ENCODE measurements at places on chromosomes 6 and 20. TPM values are rescaled to one million over a fixed set of nuclear protein-coding genes. Genes with fewer than 3 reads are reported as not detected.

DNA sequence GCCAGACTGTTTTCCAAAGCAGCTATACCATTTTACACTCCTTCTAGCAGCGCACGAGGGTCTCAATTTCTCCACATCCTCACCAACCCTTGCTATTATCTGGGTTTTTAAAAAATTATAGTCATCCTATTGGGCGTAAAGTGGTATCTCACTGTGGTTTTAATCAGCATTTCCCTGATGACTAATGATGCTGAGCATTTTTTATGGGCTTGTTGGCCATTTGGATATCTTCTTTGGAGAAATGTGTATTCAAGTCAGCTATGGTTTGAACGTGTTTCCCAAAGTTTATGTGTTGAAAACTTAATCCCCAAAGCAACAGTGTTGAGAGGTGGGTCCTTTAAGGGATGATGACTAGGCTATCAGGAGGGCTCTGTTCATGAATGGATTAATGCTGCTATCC, 6.7 kb downstream of the MCUR1 start:
- DNase-seq, result no peak

GRCh38 chr6:38566295-38567030, 73.3 kb downstream of the BTBD9 start:
- DNase-seq, result no peak

- DNase-seq, result no peak
These were observed 51.1 kb downstream of the TBC1D7 start for GRCh38 chr6:13277231-13277630.

DNA sequence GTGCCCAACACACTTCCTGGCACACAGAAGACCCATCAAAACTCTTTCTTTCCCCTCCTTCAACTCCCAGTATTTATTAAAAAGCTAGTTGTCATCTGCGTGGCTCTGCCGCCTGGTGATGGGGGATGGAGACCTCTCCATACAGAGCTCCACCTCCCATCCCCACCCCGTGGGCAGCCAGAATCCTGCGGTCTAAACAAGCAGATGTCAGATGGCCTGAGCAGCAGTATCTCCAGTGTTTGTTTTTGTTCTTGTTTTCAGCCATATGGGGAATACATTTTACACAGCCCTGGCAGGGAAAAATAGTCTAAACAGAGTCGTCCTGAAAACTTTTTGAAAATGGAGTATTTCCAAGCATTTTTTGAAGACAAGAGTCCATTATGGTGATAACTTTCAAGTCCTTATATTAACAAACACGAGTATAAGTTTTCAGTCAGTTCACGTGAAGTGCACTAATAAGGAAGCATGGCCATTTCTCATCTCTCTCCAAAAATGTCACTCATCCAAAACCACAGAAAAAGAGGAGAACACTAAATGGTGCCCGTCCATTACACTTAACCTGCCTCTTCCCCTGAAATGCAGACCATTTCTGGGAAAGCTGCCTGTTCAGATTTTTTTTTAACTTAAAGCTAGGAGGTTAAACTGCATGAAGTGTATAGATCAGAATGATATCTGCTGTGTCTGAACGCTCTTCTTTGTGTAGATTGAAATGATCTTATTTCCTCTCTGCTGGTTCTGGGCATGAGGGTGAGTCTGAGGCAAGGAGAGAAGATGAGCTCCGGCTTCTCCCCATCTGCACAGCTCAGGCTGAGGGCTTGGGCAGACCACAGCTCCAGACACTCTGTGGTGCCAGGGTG, 91.0 kb downstream of the TCP11 start:
- no peak for DNase-seq

- DNase-seq, result no peak
These were observed 103.4 kb upstream of the STMND1 start for GRCh38 chr6:16998461-16998860.

DNA sequence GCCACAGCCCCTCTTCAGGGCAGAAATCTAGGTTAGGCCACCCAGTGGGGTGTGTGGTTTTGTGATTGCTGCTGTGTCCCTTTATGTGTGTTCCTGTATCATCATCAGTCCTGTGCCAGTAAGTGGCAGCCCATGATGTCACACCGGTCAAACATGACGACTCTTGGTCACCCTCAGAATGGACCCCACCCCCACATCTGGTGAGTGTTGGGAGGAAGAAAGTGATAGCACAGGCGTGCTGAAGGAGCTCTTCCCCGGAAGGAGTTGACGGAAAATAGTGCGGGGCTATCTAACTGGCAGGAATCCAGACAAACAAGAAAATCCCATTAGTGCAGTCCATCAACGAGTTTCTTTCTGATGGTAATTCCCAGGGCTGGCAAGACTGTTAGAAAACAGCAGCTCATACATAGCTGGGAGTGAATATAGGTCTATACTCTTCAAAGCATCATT, 33.4 kb upstream of the IL17A start:
- DNase-seq, result no peak

DNA sequence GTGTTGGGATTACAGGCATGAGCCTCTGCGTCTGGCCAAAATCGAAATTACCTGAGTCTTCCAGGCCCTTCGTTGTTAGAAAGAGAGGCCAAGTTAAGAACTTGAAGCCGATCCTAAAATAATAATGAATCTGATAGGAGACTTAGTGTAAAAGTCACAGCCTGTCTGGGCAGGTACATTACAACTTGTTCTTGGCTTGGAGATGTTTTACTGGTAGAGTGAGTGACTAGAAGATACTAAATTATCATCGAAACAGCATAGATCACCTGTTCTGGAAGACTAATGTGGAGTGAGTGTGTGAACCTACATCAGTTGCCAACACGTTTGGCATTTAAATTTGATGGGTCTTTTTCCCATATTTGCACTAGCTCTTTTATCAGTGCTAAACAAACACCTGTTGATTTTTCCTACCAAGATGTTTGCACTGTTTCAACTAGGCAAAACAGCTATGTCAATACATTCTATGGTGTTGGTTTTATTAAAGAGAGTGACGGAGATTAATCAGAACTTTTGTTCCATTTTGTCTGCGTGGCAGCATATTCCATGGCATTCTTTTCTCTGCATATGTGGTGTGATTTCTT, 4.6 kb upstream of the TMEM217 start:
- DNase-seq, result no peak

DNA sequence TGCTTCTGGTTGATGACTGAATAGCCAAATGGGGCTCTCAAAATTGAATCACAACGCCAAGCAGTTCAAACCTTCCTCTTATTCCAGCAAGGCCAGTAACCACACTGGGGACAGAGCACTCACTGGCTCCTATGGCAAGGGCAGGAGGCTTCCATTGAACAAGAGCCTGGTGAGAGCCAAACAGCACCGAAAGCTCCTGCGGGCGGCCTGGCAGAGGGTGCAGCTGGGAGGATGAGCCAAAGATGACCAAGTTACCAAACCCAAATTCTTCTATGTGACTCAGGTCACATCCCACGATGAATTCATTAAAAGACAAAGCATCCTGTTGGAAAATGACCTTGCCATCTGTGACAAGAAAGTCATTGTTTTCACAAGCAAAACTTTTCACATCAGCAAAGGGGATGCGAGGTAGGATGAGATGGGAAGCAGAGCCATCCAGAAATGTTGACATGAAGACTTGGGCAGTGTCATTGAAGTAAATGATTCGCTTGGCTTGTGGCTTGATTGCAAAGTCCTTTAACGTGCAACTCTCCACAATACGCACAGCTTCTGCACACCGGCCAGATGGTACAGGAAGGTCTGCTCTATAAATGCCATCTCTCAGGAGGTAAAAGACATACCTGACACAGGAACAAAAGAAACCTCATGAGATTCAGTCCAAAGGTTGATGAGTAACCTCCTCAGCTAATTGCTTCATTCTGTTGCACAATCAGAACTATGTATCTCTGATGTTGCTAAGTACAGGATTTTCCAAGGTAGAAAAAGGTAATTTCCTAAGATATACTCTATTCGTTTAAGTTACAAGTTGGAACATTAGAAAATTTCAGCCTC, 36.3 kb downstream of the ROS1 start:
- DNase-seq, result no peak

IRF4 gene
- 76.9 TPM for total RNA-seq

TP53TG5 gene
- not detected for total RNA-seq
